ENCODE measurements at places on chromosomes 5 and 9.

GRCh38 chr5:170011751-170012150, 31.5 kb upstream of the INSYN2B start:
- DNase-seq: no peak

DNA sequence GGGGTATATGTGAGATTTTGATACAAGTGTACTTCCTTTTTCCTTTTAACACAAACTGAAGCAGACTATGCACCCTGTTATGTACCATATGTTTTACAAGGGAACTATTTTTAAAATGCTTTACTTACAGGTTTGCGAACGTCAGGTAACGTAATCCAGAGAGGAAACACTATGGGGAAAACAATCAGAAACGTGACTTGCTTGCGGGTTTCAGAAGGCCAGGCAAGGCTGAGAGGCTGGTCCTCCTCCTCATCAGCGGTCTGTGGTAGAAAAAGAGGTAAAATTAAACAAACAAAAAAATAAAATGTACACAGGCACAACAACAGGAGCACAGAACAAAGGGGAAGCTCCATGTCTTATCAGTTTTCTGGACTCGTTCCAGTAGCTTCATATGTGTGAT, 141.2 kb downstream of the ACER2 start:
- DNase-seq: peak; percentile 6

DNA sequence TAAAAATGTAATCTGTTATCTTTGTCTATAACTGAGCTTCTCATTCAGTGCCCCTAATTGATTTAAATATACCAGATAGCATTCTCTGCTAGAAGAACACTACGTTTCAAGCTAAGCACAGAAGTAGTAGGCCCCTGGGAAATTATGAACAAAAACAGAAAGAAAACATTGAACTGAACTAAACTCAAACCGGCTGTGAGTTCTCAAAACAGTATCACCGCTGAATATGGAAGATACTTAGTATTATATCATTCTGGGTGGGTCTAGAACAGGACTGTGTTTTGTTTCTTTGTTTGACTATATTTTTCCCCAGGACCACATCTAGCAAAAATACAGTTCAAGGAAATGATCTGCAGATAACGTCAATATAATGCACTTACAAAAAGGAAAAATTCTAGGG, 95.1 kb upstream of the HMHB1 start:
- DNase-seq: no peak

- DNase-seq: peak; percentile 95
Measured at GRCh38 chr9:15936306-15936921, 383.6 kb downstream of the CCDC171 start.

DNA sequence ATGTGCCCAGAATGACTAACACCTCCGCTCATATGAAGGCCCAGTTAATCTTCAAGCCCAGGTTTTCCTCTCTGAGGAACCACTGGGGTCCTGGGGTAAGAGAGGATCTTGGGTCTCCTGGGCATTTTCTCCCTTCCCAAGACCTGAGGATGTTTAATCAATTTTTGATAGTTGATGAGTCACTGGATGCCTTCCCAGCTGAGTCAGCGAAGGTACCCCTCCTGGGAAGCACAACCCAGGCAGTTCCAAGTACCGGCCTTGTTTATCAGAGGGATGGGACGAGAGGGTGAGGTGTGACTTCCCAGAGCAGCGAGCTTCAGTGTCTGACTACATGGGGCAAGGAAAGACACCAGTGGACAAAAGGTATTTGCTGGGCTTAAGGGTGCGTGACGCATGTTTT, 119.6 kb upstream of the IL12B start:
- DNase-seq: no peak

GRCh38 chr5:65801352-65801783, 79.4 kb downstream of the NLN start:
- no peak for DNase-seq

- no peak for DNase-seq
Measured at GRCh38 chr9:135858491-135859185, 48.7 kb downstream of the CAMSAP1 start.

DNA sequence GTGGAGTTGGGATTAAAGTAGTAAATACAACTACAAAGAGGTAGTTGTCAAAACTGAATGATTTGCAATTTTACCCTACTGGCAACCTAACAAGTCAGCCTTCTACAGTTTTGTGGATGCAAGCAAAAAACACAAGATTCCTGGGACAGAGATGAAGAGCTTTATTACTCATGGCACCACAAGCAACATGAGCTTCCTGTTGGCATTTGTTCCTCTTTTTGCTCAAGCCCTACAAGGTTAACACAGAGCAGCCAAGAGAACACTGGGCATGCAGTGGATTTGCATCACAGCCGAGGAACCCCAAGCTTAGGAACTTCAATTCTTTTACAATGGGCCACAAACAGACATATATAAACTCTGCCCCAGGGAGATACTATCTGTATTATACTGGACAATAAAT, 28.8 kb upstream of the DMAC1 start:
- DNase-seq: no peak

- DNase-seq: no peak
Measured at GRCh38 chr5:65070026-65070425, 301.3 kb downstream of the CWC27 start.

DNA sequence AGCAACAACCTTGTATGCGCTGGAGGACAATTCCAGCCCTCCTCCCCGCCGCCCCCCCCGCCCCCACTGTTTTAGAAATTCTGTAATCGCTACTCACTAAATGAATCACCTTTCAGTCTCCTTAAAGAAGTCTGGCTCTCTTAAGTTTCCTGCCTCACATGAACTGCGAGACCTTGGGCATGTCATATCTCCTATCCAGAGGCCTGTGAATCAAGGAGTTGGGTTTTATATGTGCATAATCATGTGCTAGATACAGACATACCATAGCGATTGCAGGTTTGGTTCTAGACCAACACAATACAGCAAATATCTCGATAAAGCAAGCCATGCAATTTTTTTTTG, 337 bp upstream of the DMAC1 start:
- DNase-seq: no peak

DNA sequence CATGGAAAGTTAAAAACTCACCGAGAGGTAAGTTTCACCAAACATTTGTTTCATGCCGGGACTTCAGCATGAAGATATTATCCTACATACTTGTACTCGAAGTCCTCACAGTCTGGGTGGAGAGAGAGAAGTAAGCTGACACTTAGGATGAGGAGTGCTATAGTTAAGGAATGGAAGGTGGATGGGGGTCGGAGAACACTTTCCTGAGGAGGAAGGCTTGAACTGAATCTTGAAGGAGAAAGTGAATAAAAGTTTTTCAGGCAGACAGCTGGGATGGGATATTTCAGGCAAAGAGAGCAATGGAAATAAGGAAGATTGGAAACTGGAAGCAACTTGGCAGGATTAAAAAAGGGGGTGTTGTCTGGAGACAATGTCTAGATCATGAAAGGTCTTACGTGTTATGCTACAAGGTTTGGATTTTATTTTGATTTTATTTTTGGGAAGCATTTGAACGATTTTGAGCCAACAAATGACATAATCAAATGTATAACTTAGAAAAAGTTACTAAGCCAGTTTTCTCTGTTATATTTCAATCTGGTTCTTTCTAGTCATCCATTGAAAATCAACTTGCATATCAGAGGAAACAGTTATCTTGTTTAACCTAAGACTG, 167.1 kb downstream of the PAM start:
- no peak for DNase-seq

GRCh38 chr5:158609333-158610050, 490.2 kb downstream of the EBF1 start:
- no peak for DNase-seq

GRCh38 chr5:113489299-113489698, 1.0 kb upstream of the MCC start:
- peak; percentile 90 for DNase-seq

DNA sequence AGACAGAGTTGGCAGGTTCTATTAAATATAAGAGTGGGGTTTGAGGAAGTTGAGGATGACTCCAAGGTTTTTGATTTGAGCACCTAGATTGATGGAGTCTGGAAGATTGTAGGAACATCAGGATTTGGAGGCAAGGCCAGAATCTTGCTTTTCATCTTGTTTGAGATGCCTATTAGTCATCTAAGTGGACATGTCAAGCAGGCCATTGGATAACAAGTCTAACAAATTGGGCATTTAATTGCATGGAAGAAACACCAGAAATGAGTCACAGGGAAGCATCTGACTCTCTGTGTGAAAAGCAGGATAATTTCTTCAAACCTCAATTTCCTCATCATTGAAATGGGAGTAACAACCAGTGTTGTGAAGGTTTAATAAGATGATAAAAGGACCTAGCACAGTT, 53.3 kb upstream of the ARL15 start:
- no peak for DNase-seq

GRCh38 chr5:60463179-60463868, 236.6 kb downstream of the DEPDC1B start:
- no peak for DNase-seq

DNA sequence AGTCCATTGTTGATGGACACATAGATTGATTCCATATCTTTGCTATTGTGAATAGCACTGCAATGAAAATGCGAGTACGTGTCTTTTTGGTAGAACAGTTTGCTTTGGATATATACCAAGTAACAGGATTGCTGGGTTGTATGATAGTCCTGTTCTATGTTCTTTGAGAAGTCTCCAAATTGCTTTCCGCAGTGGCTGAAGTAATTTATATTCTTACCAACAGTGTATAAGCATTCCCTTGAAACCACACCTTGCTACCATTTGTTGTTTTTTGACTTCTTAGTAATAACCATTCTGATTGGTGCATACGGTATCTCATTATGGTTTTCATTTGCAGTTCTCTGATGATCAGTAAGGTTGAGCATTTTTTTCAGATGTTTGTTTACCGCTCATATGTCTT, 792.9 kb downstream of the PTPRD start:
- no peak for DNase-seq

GRCh38 chr5:68476854-68477253, 261.3 kb downstream of the PIK3R1 start:
- no peak for DNase-seq

DNA sequence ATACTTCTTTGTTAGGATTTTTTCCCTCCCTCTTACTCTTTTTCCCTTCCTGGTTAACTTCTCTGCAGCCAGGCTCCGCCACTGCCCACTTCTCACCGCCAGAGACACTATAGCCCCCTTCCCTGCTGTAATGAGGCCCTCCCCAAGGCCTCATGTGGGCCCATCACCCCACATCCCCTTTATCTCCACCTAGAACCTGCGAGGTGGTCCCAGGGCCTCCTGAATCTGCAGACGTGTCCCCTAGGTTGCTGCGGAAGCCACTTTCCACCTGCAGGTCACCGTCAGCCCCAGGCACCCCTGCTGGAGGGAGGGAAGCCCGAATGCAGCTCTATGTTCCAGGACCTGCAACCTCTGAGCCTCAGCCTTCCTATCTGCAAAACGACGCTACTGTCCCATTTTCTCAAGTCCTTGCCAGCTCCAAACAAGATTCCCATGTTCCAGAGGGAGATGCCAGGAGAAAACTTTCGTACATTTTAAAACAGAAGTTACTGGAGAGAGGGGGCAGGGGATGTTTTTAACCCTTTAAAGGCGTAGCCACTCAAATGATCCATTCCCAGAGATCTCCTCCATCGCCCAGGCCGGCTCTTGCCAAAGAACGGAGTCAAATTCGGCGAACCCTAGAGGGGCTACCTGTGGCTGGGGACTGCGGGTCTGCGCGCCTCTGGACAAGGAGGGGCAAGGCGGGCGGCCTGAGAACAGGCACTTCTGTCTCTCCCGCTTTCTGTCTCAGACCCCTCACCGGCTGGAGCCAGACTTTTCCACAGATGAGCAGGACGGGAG, 929 bp downstream of the SH3PXD2B start:
- peak; percentile 66 for DNase-seq

DNA sequence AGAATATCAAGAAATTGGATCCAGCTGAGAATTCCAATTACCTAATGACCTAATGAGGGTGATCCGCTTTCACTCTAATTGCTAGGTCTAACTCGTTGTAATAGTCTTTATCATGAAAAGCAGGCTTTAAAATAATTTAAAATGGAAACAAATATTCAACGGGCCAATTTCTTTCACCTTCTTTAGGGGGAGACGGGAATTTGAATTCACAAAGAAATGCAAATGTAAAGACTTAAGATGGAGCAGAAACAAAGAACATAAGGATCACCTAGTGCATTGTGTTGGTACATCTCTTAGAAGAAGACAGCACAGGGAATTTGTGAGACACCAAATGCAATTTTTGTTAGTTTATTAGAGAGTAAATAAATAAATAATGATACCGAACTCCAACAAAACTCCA, 1.5 kb upstream of the KCNN2 start:
- no peak for DNase-seq

DNA sequence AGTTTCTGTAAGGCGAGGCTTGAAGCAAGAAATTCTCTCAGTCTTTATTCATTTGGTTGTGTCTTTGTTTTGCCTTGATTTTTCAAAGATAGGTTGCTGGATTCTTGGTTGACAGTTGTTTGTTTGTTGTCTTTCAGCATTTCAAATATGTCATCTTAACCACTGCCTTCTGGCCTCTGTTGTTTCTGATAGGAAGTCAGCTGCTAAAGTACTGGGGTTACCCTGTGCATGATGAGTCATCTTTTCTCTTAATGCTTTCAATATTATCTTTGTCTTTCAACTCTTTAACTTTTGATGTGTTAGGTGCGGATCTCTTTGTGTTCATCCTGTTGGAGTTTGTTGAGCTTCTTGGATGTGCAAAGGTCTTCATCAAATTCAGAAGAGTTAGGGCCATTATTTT, 1571.3 kb downstream of the MAT2B start:
- DNase-seq: no peak

- no peak for DNase-seq
Measured at GRCh38 chr9:127913682-127914081, 3.2 kb downstream of the ST6GALNAC4 start.

GRCh38 chr5:15069407-15069905, 197.9 kb upstream of the ANKH start:
- DNase-seq: no peak

- no peak for DNase-seq
Measured at GRCh38 chr5:78773655-78774054, 125.1 kb upstream of the LHFPL2 start.

- no peak for DNase-seq
Measured at GRCh38 chr5:125283372-125283771, 536.9 kb upstream of the ZNF608 start.

- peak; percentile 48 for DNase-seq
Measured at GRCh38 chr5:3303777-3304176, 291.9 kb upstream of the IRX1 start.

GRCh38 chr9:13146840-13147239, 132.7 kb downstream of the MPDZ start:
- DNase-seq: no peak

- DNase-seq: no peak
Measured at GRCh38 chr5:99076723-99077640, 148.2 kb upstream of the CHD1 start.

GRCh38 chr9:122218935-122219855, 9.6 kb downstream of the LHX6 start:
- DNase-seq: no peak

DNA sequence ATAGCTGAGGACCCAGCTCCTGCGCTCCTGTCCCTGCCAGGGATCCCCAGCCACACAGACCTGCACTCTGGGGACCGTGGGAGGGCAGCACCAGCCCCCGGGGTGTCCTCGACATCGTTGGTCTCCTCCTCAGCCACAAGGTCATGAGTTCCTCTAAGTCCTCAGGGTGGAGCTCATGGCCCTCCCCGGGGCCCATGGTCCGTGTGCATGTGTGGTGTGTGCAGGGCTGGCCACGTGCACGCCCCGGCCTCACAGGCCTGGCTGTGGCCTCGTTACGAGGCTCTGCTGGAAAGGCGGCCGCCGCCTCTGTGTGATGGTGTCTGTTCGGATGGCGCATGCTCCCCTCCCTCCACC, 16.1 kb upstream of the AJM1 start:
- DNase-seq: no peak

All from SJCRH30 (cell line).